ENCODE measurements at places on chromosomes 6 and 20.

DNA sequence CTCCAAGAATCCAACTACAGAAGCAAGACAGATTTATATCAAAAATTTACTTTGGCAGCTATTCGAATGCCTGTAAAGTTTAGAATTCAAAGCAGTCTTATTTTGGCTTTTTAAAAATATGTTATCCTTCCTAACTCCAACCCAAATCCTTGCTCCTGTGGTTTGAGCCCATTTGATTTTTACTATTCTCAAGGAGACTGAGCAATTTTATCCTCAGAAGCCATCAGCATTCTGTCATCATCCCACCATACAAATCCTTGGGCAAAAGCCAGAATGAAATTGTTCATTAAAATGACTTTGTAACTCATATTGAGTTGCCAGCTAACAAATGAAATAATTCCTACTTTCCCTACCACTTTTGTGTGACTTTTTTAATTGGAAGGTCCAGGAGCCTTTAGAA lies 392.8 kb downstream of the ADGRB3 start:
- DNase-seq = peak; percentile 74

DNA sequence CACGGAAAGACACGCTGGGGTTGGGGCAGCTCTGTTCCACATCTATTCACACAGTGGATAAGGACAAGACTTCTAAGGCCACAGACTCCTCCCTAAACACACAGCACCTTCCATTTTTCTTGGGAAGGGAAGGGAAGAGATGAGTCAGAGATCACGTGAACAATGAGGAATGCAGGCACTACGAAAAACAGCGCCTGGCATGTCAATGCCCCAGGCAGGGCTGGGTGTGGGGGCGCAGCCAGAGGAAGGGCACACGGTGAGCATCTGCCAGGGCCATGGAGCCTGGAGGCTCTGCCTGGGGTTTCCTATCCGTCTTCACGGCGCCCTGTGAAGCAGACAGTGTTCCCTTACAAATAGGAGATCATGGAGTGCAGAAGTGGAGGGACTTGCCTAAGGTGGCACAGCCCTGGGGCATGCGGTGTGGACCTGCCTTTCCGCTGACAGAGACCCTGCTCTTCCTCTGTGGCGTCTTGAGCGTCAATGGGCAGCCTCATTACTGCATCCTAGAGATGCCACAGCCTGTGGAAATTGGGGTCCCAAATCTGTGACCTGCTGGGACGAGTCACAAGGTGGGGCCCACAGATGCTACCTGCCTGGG lies 15.4 kb downstream of the UNC93A start:
- no peak for DNase-seq

DNA sequence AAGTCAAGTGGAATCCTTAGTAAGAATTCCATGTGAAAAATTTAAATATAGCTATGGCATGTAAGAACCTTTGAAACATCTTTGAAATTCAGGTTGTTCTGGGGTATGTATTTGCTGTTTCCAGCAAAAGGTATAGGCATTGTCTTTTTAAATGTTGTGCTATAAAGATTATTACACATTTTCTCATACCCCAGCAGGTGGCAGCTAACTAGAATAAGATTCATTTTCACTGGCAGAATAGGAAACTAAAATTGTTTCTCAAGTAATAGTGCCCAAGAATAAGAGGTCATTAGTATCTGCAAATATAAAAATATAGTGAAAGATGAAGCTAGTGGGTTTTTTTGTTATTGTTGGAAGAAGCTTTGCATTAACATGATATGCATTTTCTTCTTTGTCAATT lies 1.8 kb downstream of the GRIK2 start:
- DNase-seq = peak; percentile 36

DNA sequence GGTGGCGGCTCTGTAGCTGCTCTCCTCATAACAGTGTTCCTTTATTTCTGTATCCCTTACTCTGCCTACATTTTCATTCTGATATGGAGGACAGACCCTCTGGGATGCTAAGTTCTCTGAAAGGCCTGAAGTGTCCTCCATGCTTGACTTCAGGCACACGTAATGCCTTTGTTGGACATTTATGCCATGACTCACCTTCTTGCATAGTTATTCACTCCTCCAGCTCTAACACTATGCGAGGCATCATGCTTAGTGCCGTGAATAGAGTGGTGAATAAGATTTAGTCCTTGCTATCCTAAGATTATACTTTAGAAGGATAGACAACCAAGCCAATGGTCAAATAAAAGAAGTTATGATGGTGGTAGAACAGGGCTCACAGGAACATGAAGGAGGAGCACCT lies 760.9 kb upstream of the FLRT3 start:
- no peak for DNase-seq

- no peak for DNase-seq
Measured at GRCh38 chr20:37564016-37564387, 36.3 kb upstream of the BLCAP start.

DNA sequence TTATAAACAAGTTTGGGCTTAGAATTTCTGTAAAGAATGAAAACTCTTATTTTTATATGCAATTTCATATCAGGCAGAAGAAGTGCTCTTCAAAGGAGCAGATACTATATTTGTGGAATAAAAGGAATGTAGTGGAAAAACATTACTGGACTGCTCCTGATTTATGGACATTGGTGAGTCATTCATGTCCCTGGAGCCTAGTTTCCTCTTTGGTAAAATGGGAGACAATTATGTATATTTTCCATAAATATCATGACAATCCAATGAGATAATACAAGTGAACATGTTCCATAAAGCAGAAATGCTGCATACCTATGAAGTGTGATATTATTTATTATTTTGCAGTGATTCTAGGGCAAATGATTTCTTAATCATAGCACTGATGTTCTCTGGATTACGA lies 445.8 kb upstream of the CITED2 start:
- DNase-seq = peak; percentile 87

DNA sequence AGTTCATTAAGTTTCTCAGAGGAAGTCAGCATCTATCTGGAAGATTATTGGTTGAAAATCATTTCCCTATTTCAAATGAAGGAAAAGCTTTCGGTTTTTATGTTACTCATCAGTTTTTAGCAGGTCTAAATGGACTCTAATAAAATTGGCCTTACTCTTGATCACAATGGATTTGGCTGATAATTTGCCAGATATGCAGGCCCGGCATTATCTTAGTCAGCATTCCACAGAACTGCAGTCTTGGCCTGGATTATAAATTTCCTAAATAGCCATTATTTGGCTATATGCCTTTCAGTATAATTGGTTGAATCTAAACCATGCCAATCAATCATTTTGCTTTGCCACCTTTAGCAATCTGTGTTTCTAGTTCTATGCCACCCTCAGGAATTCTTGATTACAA lies 91.7 kb upstream of the KCNQ5 start:
- DNase-seq = peak; percentile 6

- DNase-seq = peak; percentile 75
Measured at GRCh38 chr20:38165089-38165965, at the start of gene TGM2. Gene TGM2, minus strand, starts transcription at chr20:38165270. Its CDS starts 72 bp downstream, at chr20:38165198.

DNA sequence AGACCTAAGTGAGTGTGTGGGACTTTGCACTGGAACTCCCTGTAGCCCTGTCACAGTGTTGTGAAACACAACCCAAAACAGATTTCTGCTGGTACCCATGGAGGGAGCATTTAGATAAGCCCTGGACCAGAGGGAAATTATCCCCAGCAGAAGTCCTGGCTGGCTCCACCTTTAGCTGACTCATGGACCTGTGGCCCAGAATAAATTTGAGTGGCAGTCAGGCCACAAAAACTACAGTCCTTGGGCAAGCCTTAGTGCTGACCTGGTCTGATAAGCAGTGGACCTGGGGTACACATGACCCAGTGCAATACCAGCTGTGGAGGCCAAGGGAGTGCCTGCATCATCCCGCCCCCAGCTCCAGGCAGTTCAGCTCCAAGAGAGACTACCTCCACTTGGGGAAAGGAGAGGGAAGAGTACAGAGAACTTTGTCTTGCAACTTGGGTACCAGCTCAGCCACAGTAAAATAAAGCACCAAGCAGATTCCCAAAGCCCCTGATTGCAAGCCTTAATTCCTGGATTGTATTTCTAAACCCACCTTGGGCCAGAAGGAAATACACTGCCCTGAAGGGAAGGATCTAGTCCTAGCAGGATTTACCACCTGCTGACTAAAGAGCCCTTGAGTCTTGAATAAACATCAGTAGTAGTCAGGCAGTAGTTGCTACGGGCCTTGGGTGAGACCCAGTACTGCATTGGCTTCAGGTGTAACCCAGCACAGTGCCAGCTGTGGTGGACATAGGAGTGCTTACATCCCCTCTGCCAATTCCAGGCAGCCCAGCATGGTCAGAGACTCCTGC lies 140.4 kb upstream of the COL21A1 start:
- no peak for DNase-seq

DNA sequence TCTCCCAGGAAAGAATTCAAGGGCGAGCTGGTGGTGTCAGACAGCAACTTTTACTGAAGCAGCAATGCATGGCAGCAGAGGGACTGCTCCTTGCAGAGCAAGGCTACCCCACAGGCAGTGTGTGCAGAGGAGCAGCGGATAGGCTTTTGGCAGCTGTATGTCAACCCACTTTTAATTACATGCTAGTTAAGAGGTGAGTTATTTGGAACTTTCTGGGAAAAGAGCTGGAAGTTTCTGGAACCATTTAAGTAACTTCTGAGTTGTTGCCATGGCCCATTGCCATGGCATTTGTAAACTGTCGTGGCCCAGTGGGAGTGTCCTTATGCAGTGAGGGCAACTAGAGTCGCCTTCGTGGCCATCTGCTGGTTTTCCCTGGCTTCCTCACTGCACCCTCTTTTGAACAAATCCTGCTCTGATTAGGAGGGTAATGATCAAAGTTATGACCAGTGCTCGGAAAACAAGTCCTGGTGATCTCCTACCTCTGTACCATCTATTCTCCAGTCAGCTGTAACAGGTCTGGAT lies 34.0 kb downstream of the BPIFB4 start:
- DNase-seq = no peak

GRCh38 chr6:73236144-73236750 lies 11.0 kb upstream of the KHDC1L start:
- DNase-seq = peak; percentile 96

- DNase-seq = no peak
Measured at GRCh38 chr6:149182262-149182661, 135.2 kb upstream of the TAB2 start.

GRCh38 chr6:39882531-39882899 lies 51.7 kb downstream of the MOCS1 start:
- peak; percentile 100 for DNase-seq

DNA sequence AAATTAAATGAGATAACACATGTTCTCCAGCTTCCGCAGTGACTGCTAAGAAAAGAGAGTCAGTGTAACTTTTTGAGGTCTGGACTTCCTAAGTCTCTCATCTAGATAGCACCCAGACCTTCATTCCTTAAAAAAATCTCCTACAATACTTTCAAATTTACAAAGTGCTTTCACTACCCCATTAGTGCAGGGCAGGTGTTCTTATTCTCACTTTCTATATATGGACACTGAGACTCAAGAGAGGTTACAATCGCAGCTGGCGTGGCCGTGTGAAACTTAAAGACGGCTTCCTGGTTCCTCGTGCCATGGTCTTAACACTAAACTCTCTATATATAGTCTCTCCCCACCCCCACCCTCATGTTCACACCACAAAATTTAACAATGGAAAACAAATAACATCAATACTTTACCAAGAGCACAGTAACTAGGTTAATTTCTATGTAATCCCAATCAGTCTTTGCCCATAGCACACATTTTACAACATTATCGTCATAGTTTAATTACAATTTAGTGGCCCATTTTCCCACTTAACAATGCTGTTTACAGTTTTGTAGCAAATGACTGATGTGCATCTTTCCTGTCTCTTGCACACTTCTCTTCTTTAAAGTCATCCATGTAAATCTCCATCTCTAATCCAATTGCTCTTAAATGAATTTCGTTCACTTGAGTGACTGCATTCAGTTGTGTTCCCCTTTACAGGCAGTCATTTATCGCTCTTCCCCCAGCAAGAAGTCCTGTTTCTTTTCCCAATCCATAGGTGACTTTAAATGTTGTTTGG lies 78.8 kb upstream of the ARID1B start:
- no peak for DNase-seq

- peak; percentile 75 for DNase-seq
Measured at GRCh38 chr6:21935561-21936028, 342.0 kb downstream of the SOX4 start.

- DNase-seq = no peak
Measured at GRCh38 chr6:111550953-111551352, 54.7 kb downstream of the TRAF3IP2 start.

GRCh38 chr6:28537509-28538140 lies 11.9 kb downstream of the GPX5 start:
- no peak for DNase-seq

- DNase-seq = no peak
Measured at GRCh38 chr6:105095139-105095538, 84.7 kb downstream of the POPDC3 start.

GRCh38 chr20:44491635-44492395 lies 16.1 kb downstream of the TTPAL start:
- peak; percentile 84 for DNase-seq

DNA sequence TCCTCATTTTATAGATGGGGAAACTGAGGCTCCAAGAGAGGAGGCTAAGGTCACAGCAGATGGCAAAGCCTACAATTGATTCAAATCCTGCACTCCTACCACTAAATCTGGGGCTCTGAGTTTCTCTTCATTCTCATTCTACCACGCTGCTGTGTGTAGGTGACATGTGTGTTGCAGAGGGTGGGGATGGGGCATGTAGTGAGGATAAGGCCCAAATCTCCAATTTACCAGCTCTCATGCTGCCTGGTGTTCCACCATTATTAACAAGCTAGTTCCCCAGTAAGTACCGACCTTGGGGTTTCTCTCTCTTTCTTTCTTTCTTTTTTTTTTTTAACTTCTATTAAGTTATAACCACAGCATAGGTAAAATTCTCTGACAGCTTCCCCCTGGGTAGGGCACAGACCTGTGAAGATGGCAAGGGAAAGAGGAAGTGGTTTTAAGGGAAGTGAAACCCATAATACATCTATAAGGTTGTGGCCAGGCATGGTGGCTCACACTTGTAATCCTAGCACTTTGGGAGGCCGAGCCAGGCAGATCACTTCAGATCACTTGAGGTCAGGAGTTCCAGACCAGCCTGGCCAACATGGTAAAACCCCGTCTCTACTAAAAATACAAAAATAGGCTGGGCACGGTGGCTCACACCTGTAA lies 13.0 kb upstream of the MATN4 start:
- no peak for DNase-seq

- no peak for DNase-seq
Measured at GRCh38 chr20:50058662-50059402, 54.1 kb downstream of the UBE2V1 start.

DNA sequence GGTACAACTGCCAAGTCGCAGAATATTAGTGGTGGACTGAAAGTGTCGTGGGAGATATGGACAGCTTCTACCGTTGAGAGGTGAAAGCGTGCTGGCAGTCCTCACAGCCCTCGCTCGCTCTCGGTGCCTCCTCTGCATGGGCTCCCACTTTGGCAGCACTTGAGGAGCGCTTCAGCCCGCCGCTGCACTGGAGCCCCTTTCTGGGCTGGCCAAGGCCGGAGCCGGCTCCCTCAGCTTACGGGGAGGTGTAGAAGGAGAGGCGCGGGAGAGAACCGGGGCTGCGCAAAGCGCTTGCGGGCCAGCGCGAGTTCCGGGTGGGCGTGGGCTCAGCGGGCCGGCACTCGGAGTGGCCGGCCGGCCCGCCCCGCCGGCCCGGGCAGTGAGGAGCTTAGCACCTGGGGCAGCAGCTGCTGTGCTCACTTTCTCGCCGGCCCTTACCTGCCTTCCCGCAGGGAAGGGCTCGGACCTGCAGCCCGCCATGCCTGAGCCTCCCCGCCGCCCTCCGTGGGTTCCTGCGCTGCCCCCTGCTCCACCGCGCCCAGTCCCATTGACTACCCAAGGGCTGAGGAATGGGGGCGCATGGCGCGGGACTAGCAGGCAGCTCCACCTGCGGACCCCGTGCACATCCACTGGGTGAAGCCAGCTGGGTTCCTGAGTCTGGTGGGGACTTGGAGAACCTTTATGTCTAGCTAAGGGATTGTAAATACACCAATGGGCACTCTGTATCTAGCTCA lies 47.2 kb upstream of the MBOAT1 start:
- DNase-seq = no peak

Measured in EH (cell line).